Activated CD8-positive, alpha-beta T cell treated with anti-CD3 and anti-CD28 coated beads, Interleukin-2, amount 10 ng/mL, durations not matched to agents 7 days and 5 days (primary cell): ENCODE measurements at places on chromosomes 6 and 20. TPM values are rescaled to one million over a fixed set of nuclear protein-coding genes. Genes with fewer than 3 reads are reported as not detected.

Gene SIRPG
- 123 TPM for total RNA-seq

Gene OR10C1
- not detected for total RNA-seq

Gene MEI4
- total RNA-seq, result not detected

DNA sequence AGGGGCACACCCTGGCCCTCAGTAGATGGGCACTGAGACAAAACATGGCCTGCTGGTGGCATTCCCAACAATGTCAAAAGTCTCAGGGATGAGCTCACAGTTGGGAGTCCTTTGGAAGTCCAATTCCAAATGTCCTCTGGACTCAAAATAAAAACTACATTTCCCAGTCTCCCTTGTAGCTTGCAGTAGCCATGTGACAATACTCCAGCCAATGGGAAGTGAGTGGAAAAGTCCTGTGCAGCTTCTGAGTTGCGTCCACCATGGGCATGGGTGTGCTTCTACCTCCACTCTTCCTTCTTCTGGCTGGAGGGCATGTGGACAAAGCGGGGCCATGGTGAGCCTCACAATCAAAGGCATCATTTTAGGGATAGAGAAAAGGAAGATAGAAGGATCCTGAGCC lies 5.8 kb upstream of the ADAM33 start:
- no peak for DNase-seq

GRCh38 chr6:11950109-11950508 lies 62.0 kb upstream of the HIVEP1 start:
- DNase-seq, result no peak

GRCh38 chr6:103862297-103862696 lies 997.4 kb downstream of the HACE1 start:
- DNase-seq, result no peak

DNA sequence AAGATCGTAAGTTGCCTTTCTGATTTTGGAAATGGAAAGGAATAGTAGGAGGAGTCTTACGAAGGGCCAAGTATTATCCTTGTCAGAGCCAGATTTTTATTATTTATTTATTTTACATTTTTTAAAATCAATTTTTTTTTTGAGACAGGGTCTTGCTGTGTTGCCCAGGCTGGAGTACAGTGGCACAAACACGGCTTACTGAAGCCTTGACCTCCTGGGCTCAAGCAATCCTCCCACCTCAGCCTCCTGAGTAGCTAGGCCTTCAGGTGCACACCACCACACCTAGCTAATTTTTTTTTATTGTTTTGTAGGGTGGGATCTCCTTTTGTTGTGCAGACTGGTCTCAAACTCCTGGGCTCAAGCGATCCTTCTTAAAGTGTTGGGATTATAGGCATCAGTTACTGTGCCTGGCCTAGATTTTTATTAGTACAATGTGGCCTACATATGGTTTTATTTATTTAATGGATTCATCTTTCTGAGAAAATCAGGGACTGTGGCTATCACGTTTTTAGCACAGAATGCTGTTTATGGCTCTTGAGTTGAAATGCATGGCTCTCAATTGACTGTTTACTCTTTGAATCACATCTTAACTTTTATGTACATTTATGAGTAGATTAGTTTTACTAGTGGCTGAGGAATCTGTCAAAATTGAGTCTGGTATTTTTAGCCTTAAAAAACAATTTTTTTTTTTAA lies 16.7 kb downstream of the CDC5L start:
- DNase-seq, result no peak

DNA sequence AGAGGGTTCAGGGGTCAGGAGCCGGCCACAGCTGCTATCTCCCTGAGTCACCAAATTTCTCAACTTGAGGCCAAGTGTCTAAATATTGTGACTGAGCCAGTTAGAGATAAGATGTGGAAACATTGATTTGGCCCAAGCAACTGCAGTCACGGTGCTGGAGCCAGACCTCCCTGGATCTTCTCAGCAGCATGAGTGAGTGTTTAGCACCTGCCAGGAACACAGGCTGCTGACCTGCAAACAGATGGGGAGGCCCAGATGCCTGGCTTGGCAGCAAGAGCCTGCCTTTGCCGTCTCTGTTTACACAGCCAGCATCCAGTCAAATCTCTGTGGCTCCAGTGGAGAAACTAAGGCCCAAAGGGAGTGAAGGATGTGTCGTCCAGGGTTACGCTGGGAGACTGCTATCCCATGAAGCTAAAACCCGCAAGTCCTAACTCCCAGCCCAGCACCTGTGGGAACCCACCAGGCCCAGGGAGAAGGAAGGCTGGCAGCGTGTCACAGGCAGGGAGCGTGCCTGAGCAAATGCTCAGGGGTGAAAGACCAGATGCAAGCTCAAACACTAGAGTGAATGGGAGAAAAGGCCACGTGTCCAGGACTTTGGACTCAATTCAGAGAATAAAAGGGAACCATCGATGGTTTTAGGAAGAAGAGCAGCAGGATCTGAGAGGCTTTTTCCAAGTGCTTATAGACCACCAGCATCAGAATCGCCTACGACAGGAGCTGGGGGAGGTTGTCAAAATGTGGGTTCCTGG lies 15.9 kb upstream of the PTGIS start:
- DNase-seq, result no peak

- DNase-seq, result no peak
Observed at GRCh38 chr6:55953335-55953734, 77.9 kb upstream of the BMP5 start.

- no peak for DNase-seq
Observed at GRCh38 chr6:6717953-6718352, 129.4 kb downstream of the LY86 start.
